DND-41 (cell line): ENCODE measurements at places on chromosomes 5 and 9.

GRCh38 chr9:127562279-127562796, 49.7 kb upstream of the STXBP1 start:
- DNase-seq, result no peak

DNA sequence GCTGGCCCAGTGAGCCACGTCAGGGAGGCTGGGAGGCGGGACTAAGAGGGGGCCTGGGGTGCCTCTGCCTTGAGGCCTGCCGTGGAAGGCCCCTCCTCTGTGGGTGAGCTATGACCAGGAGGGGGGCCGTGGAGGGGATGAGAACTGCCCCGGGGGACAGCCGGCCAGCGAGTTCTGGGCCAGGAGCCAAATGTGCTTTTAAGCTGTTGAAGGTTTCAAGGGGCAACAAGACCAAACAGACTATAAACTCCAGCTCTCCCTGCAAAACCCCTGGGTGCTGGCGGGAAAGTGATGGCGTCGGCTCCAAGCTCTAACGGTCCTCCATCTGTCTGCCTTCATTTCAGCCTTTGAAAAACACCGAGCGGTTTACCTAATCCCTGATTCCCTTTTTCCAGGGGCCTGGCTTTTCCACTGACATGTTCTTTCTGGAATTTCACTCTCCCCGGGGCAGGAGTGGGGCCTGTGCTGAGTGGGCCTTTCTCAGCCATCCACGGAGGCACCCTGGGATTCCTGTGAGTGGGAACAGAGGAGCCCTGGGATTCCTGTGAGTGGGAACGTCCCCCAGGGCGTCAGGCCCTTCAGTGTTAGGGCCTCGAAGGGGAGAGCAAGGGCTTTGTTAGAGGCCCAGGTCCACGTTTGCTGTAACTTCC, 65.6 kb downstream of the COL5A1 start:
- no peak for DNase-seq

DNA sequence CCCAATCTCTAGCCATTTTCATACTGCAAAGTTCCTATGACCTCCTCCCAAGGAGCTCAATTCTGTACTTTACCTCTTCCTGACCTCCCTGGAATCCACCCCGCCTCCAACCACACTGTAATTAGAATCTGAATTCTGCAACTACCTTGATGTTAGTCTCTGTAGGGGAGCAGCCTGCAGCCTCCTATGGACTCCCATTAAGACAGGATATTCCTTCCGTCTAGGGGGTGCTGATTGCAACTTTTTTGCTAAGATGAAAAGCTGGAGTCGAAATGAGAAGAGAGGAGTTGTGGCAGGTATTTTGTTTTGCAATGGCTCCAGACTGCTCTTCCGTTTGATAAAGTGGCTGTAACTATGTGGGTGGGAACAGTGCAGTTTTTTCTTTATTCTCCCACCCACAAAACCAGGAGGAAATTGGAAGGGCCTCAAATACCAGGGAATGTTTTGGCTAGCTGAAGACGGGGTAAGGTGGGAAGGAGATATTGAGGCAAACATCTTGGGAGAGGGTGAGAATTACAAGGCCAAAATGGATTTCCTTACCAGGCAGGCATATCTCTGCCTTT, 23.8 kb downstream of the ANXA2R start:
- no peak for DNase-seq

- DNase-seq, result no peak
These were observed 1.6 kb downstream of the DMXL1 start for GRCh38 chr5:119072496-119072895.

GRCh38 chr9:96317335-96317980, 15.5 kb upstream of the HSD17B3 start:
- DNase-seq, result peak; percentile 55

GRCh38 chr5:41794471-41794870, 75.8 kb downstream of the OXCT1 start:
- no peak for DNase-seq

- DNase-seq, result no peak
These were observed at the start of gene ADAMTS19 for GRCh38 chr5:129459777-129460671. TSS of gene ADAMTS19 (plus strand) at chr5:129460298. CDS start at chr5:129460392, 94 bp downstream.

DNA sequence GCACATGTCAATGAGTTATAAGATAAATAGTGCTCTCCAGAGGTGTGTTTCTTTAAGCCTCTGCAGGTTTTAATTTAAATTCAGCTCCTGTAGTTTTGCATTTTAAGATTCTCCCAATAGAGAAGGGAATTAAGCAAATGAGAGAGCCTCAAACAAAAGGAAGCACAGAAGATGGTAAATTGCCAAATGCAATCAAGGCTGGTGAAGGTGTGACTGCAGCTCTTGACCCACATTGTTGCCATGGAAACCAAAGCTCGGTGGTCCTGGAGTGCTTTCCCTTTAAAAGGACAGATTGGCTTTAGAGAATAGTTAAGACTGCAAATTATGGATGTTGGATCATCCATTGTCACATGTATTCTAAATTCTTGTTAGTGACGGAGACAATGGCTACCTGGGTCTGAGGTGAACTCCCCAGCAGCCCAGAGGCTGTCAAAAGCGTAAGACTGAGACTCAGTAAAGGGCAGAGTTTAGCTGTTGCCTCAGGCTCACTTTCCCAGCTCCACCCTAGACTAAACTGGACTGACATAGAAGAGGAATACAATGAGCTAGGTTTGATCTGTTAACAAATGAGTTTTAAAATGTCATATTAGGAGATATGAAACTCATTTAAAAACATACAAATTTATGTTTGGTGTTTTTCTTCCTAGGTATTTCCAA, 12.3 kb downstream of the GAPT start:
- no peak for DNase-seq

DNA sequence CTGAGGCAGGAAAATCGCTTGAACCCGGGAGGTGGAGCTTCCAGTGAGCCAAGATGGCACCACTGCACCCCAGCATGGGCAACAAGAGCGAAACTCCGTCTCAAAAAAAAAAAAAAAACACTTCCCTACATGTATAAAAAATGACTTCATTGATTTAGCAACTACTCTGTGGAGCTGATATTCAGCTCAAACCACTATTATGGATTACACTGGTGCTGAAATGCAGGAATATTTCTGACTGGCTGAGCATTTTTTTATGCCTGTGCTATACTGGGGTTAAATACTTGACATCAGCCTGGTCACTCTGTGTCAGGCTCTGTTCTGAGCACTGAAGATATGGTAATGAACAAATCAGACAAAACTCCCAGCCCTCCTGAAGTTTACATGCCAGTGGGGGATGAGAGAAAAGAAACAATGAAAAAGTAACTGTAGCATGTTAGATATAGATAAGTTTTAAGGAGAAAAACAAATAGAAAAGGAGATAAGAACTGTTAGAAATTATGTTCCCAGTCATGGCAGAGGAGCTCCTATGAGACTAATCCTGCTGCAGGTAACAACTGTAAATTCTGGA, 22.6 kb upstream of the TTC39B start:
- DNase-seq, result no peak

DNA sequence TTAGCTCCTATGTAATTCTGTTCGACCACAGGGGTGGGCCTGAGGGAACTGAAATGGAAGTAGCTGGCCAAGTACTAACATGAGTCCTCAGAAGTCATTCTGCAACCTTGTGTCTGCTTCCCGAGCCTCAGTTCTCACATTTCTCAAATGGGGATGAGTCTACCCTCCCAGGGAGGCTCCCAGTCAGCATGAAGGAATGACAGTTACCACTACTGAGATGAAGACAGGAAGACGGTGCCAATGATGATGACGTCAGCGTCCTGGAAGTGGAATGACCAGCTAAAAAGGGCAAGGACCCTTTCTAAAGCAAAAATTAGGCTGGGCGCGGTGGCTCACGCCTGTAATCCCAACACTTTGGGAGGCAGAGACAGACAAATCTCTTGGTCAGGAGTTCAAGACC, 6.8 kb downstream of the PIP5KL1 start:
- DNase-seq, result no peak

DNA sequence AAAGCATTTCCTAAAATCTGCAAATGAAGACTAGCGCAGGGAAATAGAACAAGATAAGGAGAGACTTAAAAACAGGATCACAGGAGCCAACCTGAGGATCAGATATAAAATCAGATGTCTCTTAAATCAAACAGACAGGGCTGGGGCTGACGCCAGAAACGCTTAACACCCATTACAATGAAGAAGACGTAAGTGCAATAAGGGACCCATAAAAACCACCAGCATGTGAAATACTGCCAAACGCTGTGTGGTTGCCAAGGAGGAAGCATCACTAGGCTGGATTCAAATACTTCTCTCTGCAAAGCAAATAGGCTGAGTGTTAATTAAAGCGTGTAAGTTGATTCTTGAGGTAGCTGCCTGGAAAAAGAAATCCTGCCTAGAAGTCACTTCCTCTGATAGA, 74.4 kb upstream of the ATP10B start:
- no peak for DNase-seq

- no peak for DNase-seq
These were observed 447.8 kb downstream of the PLK2 start for GRCh38 chr5:58012102-58012501.

GRCh38 chr9:129575818-129576217, 45.1 kb downstream of the C9orf50 start:
- DNase-seq, result no peak

DNA sequence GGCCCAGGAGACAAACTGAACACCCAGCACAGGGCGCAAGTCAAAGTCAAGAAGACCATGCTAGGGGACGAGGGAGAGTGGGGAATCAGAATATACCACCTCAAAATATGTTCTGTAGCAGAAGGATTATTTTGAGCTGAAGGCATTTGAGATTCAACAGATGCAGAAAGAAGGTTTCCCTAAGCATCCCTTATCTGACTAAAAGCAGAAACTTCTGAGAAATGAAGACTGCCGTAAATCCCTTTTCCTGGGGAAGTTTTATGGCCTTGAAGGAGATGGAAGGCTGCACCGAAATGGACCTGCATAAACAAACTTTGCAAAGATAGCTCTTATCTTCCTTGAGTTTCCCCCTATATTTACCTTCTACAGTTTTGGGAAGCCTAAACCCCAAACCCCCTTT, 72.8 kb downstream of the PTTG1 start:
- no peak for DNase-seq

DNA sequence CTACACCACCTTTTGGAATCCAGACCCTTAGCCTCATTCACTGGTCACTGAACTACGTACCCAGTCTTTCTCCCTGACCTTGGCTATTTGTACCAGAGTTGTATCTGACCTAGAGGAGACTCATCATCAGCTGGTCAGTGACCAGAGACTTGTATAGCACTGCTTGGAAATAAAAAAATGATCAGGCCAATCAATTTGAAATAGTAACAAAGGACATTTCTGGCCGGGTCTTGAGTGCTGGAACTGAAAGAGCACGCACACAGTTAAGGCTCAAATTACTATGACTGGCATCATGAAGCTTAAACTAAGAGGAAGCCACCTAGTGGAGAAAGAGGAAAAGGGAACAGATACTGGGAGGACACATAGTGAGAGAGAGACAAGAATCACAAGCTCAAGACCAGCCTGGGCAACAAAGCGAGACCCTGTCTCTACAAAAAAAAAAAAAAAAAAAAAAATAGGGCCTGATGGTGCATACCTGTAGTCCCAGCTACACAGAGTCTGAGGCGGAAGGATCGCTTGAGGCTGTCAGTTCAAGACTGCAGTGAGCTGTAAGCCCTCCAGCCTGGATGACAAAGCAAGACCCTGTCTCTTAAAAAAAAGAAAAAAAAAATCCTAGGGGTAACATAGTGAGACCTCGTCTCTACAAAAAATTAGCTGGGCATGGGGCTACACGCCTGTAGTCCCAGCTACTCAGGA, 12.8 kb upstream of the SRP19 start:
- no peak for DNase-seq

GRCh38 chr5:72954389-72954788, 1.5 kb upstream of the FCHO2 start:
- no peak for DNase-seq

DNA sequence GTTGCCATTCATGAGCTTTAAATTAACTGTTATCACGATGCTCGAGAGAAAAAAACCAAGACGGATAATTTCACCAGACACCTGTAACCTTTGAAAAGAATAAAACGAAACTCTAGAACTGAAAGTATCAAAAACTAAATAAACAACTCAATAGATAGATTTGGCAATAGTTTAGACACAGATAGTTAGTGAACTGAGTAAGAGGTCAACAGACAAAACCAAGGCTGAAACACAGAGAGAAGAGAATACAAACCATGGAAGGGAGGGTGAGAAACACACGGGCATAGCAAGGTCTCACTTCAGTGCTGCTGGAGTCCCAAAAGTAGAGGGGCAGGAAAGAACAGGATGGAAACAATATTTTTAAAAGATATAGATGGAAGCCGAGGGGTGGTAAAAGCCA, 3.3 kb upstream of the OR2V1 start:
- no peak for DNase-seq

GRCh38 chr9:91039125-91039834, 237.7 kb downstream of the SYK start:
- no peak for DNase-seq

DNA sequence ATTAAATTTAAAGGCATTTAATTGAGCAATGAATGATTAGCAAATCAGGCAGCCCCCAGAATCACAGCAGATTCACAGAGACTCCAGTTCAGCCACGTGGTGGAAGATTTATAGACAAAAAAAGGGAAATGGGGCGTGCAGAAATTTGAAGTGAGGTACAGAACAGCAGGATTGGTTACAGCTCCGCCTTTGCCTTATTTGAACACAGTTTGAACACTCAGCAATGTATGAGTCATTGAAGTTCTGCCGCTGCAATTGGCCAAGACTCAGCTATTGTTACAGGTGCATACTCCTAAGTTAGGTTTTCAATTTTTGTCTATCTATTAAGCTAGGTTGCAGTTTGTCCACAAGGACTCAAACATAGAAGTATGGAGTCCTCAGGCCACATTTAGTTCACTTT, 157.7 kb upstream of the SLC12A2 start:
- no peak for DNase-seq

GRCh38 chr5:157352756-157353340, 86.9 kb downstream of the CYFIP2 start:
- DNase-seq, result no peak

- no peak for DNase-seq
These were observed 31.2 kb upstream of the ACTBL2 start for GRCh38 chr5:57513785-57514184.

GRCh38 chr5:81167078-81167477, 66.0 kb upstream of the CKMT2 start:
- DNase-seq, result no peak

DNA sequence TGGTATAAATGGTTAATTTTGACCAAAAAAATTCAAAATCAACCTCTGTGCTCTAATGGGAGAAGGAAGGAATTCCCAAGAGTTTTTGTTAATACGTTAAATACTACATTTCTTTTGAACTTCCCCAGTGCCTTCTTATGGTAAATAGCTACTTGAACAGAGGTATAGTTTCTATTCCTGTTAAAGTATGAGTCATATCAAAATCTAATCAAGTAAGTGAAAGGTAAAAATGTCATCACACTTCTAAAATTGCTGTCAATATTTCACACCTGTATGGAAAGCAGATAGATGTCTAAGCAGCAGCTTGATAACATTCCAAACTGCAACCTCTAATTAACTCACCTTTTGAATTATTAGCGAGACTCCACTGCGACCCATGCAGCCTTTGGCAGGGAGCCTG, 214.1 kb upstream of the MEF2C start:
- no peak for DNase-seq

GRCh38 chr5:177409043-177409801, at the start of gene F12:
TSS of gene F12 (minus strand) at chr5:177409564. CDS start at chr5:177409527, 37 bp downstream.
- DNase-seq, result no peak

GRCh38 chr9:114779352-114779845, 26.4 kb downstream of the TNFSF15 start:
- no peak for DNase-seq
